GM18507 (cell line): ENCODE measurements at places on chromosomes 12 and 14.

DNA sequence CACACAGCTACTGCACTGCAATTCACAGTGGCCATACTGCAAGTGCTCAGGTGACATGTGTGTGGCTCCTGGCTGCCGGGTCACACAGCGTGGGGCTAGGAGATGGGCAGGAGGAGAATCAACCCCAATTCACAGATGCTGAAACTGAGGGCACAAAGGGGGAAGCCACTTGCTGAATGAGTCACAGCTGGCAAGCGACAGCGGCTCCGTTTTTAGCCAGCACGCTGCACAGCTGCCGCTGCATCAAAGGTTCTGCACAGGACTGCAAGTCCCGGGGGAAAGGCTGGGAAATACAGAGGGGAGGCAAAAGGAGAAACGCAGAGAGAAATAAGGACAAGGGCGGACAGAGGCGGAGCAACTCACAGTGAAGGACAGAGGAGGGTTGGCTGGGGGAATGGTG, 57.9 kb downstream of the KDM2B start:
- peak; percentile 29 for DNase-seq

- DNase-seq: no peak
Observed at GRCh38 chr14:63933711-63934110, 80.9 kb downstream of the SYNE2 start.

GRCh38 chr12:131002216-131002631, 48.5 kb downstream of the ADGRD1 start:
- DNase-seq: no peak

DNA sequence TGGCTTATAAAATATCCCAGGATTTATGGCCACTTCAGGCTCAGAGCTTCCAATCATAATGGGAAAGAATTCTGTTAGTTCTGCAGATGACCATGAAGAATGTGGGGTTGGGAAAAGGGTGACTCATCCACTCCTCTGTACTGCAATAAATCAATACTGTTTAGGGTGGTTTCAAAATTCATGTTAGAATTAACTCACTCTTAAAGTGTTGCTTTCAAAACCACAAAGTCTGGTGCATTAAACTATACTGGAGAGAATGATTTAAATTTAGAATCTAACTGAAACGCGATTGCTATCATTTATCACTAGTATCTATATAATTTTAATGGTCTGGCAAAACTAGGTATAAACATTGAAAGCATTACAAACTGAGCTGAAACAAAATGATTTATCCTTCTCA, 798 bp downstream of the CCDC198 start:
- DNase-seq: no peak

DNA sequence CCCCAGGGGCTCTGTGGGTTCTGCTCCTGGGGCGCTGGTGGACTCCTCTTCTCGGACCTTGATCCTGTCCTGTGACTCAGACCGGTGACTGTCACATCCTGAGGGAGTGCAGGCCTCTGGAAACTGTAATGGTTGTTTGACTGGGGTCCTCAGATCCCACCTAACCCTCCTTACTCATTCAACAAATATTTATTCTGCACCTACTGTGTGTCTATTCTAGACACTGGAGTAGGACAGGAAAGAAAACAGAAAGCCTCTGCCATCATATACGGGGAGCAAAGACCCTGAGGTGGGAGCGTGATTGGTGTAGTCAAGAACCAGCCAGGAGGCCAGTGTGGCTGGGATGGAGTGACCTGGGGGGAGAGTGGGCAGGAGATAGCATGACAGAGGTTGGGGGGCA, 47.6 kb downstream of the ESRRB start:
- no peak for DNase-seq

- DNase-seq: no peak
Observed at GRCh38 chr12:119296535-119296934, 38.0 kb upstream of the CCDC60 start.

DNA sequence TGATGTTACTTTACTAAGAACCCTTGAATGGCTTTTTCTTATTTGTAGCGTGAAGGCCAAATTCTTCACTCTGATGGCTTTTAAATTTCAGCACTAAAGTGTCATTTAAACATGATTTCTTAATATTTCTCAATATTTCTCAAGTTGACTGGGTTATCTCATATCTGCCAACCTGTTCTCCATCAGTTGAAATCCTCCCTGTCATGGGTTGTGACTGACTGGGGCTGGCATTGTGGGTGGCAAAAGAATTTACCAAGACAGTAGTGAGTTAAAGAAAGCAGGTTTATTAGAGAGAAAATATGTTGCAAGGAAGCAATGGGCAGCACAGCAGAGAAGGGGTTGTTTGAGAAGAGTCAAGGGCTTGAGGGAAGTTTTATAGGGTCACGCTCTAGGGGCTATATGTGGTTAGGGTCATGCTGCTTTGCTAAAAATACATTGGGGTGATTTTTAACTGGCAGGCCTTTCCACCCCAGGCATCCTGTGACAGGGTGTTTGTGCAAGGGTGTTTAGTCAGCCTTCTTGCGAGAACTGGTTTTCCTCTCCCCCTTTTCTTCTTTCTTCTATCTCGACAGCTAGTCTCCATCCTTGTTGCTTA, 232.8 kb upstream of the SEL1L start:
- no peak for DNase-seq

GRCh38 chr12:79262938-79263337, 398.4 kb downstream of the SYT1 start:
- no peak for DNase-seq

DNA sequence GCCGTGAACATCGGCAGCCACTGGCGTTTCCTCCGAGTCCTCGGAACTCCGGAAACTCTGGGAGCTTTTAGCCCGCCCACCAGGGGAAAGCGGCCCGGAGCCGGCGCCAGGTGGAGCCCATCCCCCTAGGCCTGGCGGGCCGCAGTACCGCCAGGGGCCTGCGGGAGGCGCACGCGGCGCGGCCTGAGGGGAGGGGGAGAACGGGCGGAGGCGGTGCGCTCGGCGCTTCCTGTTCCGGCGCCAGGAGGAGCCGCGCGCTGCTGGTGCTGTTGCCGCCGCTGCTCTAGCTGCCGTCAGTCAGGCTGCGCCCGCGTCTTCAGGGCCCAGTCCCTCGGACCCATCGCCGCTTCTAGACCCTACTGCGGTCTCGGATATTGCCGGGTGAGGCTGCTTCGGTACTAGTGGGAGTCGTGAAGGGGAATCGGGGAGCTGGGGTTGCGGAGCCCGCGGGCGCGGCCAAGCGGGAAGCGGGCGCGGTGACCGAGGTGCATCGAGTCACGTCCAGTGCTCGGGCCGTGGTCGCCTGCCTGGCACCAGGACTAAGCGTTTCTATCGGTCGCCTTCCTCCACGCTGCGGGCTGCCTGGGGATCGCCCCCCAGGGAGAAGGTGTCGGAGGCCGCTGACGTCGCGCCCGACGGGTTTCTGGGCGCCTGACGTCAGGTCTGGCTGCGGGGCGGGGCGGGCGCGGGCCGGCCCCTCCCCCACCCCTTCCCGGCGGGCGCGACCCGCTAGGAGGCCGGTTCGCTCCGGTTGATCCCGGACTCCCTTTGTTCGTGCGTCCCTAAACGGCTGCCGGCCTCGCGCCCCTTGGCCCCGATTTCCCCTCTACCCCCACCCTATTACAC, at the start of gene MAPK1IP1L:
Gene MAPK1IP1L, plus strand, starts transcription at position 225 of the 846 bp plus-strand sequence. CDS start 10,037 bp downstream, outside the sequence.
- DNase-seq: peak; percentile 90
